Dorsolateral prefrontal cortex (tissue), 122 donors: ENCODE measurements at places on chromosomes 6 and 20.

- DNase-seq: peak; percentile 78
Observed at GRCh38 chr6:15400572-15401004, 154.7 kb downstream of the JARID2 start.

DNA sequence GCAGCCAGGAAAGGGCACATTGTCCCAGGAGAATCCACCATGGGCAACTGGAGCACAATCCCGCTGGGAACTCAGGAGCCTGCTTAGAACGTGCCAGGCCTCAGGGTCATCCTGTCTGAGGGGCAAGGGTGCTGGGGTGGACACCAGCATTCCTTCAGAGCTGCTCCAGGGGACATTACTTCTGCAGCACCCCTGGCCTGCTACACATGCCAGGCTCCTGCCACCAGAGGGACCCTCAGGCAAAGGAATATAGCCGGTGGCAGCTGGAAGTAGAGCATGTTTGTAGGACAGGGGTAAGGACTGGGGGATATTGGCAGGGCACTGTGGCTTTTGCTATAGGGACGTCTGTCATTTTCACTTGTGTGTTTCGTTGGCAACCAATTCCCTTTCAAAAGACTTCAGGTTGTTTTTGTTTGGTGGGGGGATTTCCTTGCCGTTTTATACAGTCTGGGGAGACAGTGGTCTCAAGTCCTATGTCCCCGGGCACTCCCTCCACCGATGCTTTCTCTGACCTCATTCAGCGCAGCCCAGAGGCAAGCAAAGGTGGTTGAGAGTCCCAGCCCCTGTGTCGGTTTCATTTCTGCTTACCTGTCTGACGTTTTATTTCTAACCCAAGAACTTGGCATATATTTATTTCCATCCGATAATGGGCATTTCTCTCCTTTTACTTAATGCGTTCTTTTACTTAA, 130.8 kb downstream of the JPH2 start:
- DNase-seq: peak; percentile 60

GRCh38 chr20:64216036-64216435, 39.5 kb upstream of the PCMTD2 start:
- no peak for DNase-seq

- DNase-seq: no peak
Observed at GRCh38 chr6:57135885-57136284, 36.2 kb upstream of the BAG2 start.

- no peak for DNase-seq
Observed at GRCh38 chr20:2817891-2818595, 1.9 kb downstream of the TMEM239 start.

DNA sequence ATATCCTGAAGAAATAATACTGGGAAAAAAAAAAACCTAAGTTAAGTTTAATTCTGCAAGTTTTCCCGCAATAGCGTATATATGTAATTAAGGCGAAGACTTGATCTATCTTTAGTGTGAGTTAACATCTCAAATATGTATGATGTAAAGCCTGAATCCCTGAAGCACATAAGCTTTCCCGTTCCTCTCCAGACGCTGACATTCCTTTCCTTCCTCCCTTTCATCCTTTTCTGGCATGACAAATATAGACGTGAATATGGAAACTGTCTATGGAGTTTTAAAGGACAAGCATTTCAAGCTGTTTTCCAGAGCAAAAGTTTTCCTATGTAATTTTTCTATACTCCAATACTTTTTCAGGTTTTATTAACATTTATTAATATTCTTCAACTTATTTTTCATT, 637.0 kb downstream of the COL12A1 start:
- no peak for DNase-seq

- DNase-seq: no peak
Observed at GRCh38 chr20:697826-698225, 22.2 kb upstream of the SCRT2 start.

GRCh38 chr20:21515300-21516179, 1.7 kb upstream of the NKX2-2 start:
- no peak for DNase-seq

GRCh38 chr6:76810286-76810685, 653.0 kb downstream of the HTR1B start:
- no peak for DNase-seq

DNA sequence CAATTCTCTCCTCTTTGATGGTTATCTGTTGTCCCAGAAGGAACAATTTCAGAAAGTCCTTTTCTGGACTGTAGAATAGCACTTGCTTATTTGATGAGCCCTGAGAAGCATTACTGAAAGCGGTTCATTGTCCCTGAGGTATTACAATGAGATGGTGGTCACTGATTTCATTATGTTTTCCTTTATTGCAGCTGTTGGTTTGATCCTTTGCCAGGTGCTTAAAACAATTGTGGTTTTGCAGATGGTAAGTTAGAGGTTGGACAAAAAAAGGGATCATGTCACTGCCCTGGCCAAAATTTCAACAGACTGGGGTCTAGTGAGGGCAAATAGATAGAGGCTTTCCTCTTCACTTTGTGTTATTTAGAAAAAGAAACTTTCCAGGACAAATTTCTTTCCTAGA, 61.9 kb downstream of the ESR1 start:
- no peak for DNase-seq

DNA sequence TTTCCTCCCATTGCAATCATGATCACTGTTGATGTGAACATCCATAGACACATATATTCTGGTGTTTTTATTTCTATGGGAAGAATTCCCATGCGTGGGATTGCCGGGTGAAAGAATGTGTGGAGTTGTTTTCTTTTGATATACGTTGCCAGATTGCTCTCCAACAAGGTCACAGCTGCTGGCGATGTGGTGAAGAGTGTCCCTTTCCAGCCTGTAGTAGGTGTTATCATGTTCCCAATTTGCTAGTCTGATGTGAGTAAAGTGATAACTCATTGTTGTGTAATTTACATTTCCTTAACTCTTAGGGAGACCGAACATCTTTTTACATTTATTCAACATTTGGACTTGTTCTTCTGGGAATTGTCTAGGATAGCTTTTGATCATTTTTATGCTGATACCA, 14.5 kb upstream of the ELMO2 start:
- no peak for DNase-seq

- DNase-seq: no peak
Observed at GRCh38 chr20:64277571-64278316, 22.2 kb downstream of the PCMTD2 start.

GRCh38 chr6:56477241-56477640, 165.4 kb downstream of the DST start:
- no peak for DNase-seq

GRCh38 chr6:14046476-14047068, 71.0 kb upstream of the CD83 start:
- no peak for DNase-seq

- no peak for DNase-seq
Observed at GRCh38 chr6:78832091-78832808, 35.1 kb upstream of the IRAK1BP1 start.

GRCh38 chr6:93919365-93919764, 500.0 kb upstream of the EPHA7 start:
- no peak for DNase-seq

- DNase-seq: peak; percentile 94
Observed at GRCh38 chr20:51766994-51767866, 960 bp downstream of the ATP9A start.

DNA sequence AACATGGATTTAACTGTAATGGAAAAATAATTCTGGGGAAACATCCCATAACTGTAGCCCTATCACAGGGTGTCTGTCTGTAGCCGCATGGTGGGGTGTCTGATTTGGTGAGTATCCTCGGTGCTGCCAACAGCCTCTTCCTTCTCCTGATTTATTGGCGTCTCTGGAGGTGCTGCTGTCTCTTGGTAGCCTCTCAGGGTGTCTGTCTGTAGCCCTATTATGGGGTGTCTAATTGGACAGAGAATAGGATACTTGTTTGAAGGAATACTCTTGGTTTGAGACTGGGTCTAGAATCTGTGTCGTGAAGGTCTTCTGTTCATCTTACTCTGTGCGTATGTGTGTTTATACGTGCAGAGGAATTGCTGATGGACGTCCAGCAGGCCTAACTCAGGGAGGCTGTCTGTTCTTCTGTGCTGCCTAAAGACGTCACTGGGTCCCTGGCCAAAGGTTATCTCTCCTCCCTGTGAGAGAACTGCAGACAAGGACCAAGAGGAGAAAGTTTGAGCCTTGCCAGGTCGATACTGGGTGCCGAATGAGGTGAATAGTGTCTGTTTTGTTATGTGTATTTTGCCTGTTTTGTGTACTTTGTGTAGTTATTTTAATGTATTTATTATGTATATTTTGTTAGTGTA, 18.9 kb upstream of the AGPAT4 start:
- no peak for DNase-seq

DNA sequence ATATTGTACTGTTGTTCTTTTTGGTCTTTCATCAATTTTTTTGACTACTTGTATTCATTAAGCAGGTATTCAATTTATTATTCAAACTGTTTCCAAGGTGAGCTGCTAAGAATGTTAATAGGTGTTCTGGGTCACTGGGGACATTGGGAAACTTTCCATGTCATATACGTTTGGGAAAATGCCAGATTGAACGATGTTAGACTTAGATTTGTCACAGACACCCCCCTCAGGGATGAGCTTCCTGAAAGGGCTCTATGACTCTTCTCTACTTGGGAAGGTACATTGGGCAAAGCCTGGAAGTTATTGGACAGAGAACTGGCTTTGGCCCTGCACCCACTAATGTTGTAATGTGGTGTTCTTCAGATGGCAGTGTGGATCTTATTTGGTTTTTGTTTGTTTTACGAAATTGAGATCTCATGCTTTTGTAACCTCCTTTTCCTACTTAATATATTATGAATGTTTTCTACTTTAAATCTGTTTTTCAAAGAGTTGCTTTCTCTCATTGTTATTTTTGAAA, 42.1 kb downstream of the PLCB4 start:
- no peak for DNase-seq

DNA sequence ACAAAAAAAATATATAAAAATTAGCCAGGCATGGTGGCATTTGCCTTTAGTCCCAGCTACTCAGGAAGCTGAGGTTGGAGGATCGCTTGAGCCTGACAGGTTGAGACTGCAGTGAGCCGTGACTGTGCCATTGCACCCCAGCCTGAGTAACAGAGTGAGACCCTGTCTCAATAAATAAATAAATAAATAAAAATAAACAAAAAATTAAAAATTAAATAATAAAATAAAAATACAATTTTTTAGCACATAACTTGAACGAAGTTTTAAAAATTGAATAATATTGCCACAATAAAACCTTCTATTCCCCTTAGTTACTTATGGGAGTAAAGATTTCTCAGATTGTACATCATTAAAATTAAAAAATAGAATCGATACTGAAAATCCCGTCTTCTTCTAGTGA, 29.2 kb upstream of the CGA start:
- no peak for DNase-seq

GRCh38 chr6:89978749-89979145, 84.5 kb downstream of the GJA10 start:
- no peak for DNase-seq

- DNase-seq: no peak
Observed at GRCh38 chr6:144471986-144472385, 186.9 kb downstream of the UTRN start.

DNA sequence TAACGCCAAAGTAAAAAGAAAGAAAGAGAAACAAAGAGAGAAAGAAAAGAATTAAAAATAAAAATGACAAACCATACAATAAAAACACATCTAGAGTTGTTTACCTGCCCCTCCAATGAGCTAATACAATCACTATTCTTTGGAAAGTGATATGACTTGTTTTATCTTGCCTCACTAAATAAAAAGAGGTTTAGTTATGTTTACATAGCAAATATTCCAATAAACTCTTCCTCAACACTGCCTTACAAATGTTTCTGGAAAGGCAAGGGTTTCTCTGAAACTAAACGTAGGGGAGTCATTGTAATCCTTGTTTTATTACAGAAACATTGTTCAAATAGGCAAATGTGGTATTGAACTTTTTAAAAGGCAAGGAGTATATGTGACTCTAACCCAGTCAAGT, 396.2 kb downstream of the EPM2A start:
- no peak for DNase-seq

DNA sequence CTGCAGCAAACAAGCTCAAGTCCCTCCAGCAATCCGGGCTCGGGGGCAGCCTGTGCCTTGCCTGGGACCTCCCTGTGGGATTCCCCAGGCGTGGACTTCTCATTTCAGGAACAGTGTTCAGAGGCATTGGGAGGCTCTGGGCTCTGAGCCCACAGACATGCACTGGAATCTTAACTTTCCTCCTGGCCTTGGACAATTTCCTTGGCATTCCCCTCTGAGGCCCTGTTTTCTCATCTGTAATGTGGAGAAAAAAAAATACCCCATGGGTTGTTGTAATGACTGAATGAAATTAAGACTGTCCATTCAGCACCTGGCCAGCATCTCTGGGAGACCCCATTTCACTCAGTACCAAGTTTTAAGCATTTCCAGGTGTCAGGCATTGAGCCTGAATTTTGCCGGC, 17.6 kb downstream of the BPIFB4 start:
- DNase-seq: no peak

DNA sequence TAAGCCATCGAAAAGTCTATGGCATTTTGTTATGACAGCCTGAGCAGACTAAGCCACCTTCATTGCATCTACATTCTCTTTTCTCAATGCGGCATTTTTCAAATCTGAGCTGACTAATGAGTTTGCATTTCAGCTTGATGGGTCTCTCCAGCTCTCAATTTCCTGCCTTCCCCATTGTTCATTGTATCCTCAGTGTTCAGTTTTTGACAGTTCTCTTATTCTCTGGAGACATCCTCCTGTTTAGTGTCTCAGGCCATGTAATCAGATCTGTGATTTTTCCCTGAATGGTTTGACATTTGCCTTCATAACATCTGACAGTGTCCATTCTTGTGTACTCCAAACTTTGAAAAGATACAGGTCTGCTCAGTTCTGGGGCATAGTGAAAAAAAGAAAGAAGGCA, 27.9 kb upstream of the MCM3 start:
- DNase-seq: no peak

- no peak for DNase-seq
Observed at GRCh38 chr6:93305088-93305487, 114.3 kb downstream of the EPHA7 start.

GRCh38 chr20:33474963-33475362, 14.9 kb upstream of the CBFA2T2 start:
- DNase-seq: no peak
